AG09319 (cell line): ENCODE measurements at places on chromosomes 2 and 18.

DNA sequence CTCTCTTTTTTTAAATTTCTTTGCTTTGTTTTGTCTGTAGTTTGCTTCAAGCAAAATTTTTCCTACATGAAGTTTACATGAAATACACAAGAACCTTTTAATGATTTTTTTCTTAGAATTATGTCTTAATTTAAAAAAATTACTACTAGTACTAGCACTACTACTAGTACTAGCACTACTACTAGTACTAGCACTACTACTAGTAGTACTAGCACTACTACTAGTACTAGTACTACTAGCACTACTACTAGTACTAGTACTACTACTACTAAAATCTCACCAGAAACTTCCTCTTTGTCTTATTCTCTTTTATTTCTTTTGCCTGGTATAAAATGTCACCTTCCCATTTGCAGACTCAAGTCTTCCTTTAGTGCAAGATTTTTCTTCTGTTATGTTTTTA lies 71.1 kb downstream of the PTH2R start:
- no peak for DNase-seq

DNA sequence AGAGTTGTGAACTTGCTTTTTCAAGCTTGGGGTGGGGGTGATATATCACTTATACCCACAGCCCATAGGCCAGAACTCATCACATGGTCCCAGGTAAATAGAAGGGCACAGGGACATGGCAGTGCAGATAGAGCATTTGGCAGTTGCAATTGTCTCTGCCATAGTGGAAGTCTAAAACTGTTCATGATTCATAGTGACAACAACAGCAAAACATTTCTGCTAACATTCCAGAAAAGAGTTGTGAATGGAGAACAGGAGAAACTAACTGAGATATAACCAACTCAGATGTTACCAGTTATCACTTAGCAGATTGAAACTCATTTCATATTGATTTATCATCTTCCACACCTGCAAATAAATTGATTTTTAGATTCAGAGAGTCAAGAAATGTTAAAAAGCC lies 278.6 kb upstream of the KYNU start:
- no peak for DNase-seq

GRCh38 chr2:65193446-65193845 lies 34.2 kb upstream of the ACTR2 start:
- DNase-seq: no peak

DNA sequence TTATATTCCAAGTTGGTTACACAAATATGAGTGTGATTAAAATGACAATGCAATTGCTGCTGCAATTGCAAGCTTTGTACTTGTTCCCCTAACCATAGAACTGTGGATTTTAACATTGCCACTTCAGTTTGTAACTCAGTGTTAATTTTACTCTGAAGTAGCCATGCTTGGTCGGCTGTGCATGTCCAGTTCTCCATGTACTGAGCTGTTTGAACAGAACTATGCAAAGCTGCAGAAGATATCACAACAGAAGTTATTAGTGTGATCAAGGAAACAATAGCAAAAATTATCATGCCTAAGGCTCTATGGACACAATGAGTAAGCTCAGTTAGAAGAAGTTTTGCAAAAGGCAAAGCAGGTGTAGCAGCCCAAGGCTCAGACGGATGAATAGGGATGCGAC lies 45.3 kb downstream of the CXCR4 start:
- no peak for DNase-seq
